Esophagus squamous epithelium (tissue), 5 donors: ENCODE measurements at places on chromosomes 3 and 15.

DNA sequence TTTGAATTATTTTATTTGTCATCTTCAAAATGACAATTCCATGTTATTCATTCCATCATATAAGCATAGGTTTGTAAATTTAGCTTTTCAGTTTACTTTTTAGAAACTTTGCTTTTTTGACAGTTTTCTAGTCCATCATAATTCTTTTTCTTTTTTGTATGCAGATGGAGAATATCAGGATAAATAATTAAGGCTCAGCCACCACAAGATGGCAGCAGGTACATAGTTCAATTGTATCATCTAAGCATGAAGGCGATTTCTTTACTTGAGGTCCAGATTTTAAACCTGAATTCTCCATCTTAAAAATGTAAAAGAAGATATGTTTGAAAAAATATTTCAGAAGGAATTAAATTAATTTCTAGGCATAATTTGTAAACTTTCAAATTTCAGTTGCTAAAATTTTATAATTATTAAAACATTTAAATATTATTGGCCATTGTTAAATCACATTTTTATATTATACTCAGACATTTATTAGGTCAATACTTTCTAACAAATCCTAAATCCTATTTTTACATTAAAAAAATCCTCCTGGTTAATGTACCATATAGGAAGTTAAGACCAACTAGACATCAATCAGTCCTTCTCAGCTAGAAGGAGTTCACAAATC, 15.1 kb downstream of the PLSCR5 start:
- DNase-seq = no peak

DNA sequence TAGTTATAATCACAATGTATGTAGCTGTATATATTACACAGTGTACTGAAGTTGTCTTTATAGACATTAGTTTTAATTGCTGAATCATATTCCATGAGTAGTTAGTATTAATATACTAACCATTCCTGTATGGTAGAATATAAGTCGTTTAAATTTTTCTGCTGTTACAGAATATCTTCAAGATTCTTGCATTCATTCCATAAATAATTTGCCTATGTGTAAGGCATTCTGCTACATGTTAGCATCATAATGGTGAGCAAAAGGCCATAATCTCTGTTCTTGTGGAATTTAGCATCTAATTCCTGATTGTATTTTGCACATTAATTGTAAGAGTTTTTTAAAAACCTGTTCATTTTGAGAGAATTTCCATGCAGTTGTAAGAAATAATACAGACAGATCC, 14.1 kb downstream of the GYG1 start:
- no peak for DNase-seq

GRCh38 chr3:48698891-48699290, 13.2 kb upstream of the NCKIPSD start:
- no peak for DNase-seq

GRCh38 chr3:47434849-47435248, 40.9 kb downstream of the SCAP start:
- no peak for DNase-seq

- DNase-seq = no peak
These were observed 50.1 kb downstream of the C3orf20 start for GRCh38 chr3:14725013-14725412.

GRCh38 chr3:139560411-139560810, 20.9 kb upstream of the RBP1 start:
- DNase-seq = no peak

- no peak for DNase-seq
These were observed 1.6 kb upstream of the WDR82 start for GRCh38 chr3:52280050-52280461.

DNA sequence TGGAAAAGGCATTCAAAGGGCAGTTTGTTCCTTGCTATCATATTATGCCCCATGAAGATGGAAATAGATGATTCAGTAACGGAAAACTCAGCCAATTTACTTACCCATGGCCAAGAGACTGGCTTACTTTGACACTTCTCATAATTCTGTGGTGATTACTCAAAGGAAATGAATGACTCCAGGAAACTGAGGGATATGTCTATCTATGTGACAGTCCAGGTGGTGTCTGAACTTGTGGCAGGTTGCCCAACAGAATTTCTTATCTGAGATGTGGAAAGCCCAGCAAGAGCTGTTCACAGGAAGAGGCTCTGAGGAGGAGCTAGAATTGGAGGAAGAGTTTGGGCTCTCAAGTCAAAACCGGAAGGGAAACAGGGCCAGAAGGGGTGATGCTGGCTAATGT, 91.2 kb downstream of the KCNAB1 start:
- DNase-seq = no peak

DNA sequence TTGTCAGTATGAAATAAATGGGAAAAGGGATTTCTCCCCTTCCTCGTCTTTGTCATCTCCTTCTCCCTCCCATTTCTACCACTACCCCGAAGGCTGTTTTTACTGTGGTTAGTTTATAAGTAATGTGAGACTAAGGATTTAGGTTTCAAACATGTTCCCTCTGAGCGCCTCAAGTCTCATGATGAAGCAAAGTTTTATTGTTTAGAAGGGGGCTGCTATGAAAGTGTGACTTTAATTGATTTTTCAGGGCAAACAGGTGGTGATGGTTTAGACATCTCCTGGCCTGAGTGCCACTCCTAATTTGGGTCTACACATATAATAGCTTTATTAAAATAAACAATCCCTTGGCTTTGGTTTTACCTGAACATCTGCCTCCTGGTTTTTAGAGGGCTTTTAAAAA, 185.5 kb downstream of the MCTP2 start:
- no peak for DNase-seq

DNA sequence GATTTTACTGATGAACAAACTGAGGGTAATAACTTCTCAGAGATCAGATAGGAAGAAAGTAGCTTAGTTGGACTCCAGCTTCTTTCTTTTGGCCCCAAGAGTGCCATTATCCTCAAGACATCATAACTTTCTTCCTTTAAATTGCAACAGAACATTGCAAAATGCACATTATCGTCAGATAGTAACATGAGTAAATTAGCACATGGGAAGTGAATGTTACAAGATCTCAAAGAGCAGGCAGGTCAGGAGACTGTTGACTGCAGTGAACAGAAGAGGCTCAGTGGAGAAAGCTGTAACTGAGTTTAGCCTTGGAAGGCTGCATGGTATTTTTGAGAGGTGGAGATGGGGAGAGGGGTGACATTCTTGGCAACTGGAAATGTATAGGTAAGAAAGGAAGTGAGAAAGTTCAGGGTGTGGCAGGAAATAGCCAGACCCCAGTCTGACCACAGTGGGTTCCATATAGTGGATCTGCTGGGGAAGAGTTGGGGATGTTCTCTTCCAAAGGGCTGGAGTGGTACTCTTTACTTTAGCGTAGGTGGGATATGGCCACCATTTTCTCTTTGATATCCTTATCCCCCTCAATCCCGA, 307.7 kb downstream of the RPLP1 start:
- DNase-seq = no peak

DNA sequence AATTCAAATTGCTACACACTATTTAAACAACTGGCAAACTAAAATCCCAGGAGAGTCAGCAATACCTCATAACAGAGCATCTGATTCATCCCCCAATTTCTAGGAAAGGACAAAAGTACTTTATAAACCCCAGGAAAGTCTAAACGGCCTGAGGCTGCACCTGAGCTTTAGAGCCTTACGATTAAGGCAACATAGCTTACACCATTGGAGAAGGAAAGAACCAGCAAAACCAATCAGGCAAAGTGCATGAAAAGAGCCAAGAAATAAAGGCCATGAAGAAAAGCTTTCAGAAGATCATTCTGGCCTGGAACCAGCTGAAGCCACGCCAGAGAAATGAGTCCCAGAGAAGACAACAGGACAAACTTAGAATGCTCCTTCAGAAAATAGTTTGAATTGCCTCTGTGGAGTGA, 48.1 kb downstream of the PTPN9 start:
- no peak for DNase-seq

DNA sequence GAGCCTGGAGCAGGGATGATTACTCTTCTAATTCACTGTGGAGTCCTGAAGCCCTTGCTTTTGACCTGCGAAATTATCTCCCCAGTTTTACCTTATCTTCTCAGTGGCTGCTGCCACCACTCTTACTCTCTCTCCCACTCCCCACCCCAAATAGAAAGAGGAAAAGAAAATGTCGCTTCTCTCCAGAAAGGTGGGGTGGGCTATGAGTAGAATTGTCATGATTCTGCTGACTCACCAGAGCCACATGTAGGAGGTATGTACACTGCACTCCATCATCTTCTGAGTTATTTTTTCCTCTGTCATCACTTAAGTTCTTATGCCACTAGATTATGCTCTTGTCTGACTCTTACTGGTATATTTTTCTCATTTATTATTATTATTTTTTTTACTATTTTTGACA, 43.9 kb upstream of the TMEM158 start:
- DNase-seq = no peak

GRCh38 chr3:19877656-19878055, 56.4 kb downstream of the EFHB start:
- no peak for DNase-seq

- no peak for DNase-seq
These were observed 55.0 kb upstream of the SI start for GRCh38 chr3:165133188-165133899.

DNA sequence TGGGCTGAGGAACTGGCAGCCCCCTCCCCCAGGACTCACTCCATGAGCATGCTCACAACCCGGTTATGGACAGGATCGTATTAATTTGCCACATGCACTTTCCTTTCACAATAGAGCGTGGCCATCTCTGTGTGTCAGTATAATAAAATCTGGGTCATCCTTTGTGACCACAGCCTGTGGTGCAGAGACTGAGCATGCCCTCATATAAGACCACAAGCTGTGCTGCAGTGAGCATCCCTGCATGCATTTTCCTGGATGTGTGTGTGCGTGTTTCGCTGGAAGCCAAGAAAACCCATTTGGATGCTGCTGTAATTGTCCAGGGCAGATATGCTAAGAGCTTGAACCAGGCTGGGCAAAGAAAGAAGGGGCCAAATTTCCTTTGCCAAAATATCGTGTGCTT, 39.7 kb downstream of the CYP11A1 start:
- no peak for DNase-seq

DNA sequence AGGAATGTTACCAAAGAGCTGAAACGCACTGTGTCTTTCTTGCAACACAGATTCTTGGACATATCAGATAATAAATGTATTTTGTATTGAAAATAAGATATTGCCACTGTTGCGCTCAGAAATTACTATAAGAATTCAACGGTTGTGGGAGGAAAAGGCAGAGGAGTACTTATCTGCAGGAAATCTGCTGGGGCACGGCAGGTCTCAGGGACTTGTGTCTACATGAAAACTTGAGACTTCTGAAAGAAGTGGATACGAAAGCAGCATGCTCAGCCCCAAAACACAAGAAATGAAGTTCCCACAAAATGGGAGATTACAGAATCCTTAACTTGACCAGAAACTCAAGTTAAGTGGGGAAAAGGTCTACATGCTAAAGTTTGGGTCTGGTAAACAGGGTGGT, 86.5 kb downstream of the IGSF11 start:
- DNase-seq = no peak

DNA sequence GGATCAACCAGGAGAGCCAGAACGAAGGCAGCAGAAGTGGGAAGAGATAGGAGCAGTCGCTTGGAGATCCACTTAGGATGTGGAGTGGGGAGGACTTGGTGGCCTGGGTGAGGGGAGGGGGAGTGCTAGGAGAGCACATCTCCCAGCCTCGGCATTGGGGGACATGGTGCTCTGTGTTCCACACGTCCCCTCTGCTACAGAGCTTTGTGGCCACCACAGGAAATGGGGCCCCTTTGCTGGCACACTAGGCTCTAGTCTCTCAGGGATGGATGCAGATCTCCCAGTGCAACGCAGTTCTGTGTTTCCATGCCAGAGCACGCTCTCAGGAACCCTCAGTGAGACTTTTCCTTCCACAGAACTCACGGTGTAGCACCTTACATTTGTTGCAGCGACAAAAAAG, 68.8 kb downstream of the CHDH start:
- no peak for DNase-seq

DNA sequence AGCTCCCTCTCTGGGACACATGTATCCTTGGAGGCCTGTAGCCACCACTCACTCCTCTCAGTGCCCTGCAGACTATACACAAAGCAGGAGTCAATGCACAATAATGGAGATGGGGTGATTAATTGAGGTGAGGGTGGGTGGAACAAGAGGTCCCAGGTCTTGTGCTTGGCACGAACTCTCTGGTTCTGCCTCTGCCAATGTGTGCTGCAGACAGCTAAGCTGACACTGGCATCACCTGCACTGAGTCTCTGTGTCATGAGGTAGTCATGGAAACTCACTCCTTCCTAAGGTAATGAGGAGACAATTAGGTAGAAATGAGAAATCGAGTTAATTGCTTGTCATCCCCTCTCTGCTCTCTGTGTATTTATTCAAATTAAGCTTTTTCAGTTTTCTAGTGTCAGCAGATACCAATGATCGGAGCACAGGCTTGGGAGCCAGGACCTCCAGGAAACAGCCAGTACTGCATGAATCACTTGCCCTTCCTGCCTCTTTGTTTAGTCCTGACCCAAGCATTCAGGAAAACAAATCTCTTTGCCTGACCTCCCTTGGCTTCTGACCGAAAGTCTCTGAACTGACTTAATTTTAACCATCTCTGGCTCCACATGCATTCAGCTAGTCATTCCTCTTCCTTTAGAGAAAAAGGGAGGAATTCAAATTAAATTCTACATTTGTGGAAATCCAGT, 56.7 kb downstream of the DRD3 start:
- no peak for DNase-seq
